ENCODE measurements at places on chromosomes 2 and 18.

- no peak for DNase-seq
These were observed 31.7 kb upstream of the RAB1A start for GRCh38 chr2:65161551-65162100.

GRCh38 chr18:55627007-55627406 is 39.0 kb upstream of the TCF4 start:
- DNase-seq = no peak

GRCh38 chr2:233060501-233060979 is 398 bp downstream of the INPP5D start:
- no peak for DNase-seq

- no peak for DNase-seq
These were observed 1077.9 kb upstream of the PIK3C3 start for GRCh38 chr18:40877096-40877495.

DNA sequence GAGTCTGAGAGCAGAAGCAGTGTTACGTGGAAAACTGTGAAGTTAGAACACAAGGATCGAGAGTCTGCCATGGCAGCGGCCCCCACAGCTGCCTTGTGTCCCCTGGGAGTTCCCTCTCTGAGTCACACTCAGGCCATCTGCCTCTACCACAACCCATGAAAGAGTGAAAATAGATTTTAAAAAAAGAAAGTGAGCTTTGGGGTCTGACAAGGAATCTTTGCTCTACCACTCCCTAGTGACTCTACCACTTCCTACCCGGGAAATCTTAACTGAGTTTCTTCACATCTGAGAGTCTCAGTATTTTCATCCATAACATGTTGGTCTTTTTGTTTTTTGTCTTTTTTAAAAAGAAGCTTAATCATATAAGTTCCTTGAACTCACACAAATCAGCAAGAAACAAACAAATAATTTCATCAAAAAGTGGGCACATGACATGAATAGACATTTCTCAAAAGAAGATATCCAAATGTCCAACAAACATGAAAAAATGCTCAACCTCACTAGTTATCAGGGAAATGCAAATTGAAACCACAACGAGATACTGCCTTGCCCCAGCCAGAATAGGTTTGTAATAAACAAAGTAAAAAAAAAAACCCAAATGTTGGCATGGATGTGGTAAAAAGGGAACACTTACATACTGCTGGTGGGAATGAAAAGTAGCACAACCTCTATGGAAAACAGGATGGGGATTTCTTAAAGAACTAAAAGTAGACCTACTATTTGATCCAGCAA is 2.4 kb upstream of the MSGN1 start:
- no peak for DNase-seq

DNA sequence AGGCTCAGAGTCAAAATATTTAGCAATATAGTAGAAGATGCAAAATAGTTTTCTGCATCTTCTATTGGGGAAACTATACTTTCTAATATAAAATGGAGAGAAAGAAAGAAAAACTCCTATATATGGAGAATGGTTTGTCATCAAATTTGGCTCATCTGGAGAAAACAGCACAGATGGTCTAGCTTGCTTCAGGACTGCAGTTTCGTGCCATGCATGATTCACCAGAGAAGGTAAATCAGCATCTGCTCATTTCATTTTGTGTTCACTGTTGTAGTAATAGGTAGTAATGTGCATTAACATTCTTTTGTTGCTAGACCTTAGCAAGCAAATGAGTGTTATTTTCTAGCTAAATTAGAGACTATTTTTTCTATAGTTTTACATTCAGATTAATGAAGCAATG is 179.0 kb downstream of the ASXL3 start:
- no peak for DNase-seq

- DNase-seq = no peak
These were observed 69.0 kb downstream of the BABAM2 start for GRCh38 chr2:27959496-27959895.

GRCh38 chr2:107132070-107132469 is 246.1 kb upstream of the ST6GAL2 start:
- DNase-seq = no peak

DNA sequence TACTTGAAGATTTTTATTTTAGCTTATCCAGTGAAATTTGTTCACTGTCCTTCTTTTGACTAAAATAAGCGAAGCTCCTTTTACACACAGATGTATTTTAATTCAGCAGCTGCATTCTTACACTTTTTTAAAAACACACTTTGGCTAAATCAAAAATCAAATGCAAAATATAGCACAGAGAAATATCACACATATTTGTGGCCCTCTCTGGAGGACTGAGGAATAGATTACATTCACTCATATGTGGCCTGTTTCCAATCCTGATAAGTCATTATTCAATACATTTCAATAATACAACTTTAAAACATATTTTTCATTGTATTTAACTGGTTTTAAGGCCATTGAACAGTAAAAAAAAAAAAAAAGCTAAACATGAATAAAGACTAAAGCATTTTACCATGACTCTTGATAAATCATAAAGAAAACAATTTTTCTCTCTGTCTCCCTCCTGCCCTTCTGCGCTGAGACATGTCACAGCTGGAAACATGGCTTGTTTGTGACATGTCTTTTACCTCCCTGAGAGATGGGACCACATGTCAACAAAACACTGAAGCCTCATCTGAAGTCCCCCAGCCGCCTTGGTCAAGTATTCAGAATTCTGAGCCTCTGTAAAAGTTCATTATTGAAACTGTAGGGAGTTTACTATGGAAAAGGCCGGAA is 221.0 kb downstream of the ZNF407 start:
- DNase-seq = no peak

GRCh38 chr2:75915851-75916634 is 205.3 kb upstream of the GCFC2 start:
- DNase-seq = no peak

All from T-helper 1 cell (primary cell).